GDM1 (cell line): ENCODE measurements at places on chromosomes 7 and 10.

- no peak for DNase-seq
Observed at GRCh38 chr10:62978482-62978881, 154.6 kb upstream of the NRBF2 start.

- no peak for DNase-seq
Observed at GRCh38 chr7:26988836-26989374, 106.9 kb downstream of the HOXA1 start.

- DNase-seq, result no peak
Observed at GRCh38 chr10:77577666-77578229, 59.9 kb downstream of the KCNMA1 start.

GRCh38 chr7:103870664-103871063 is 118.8 kb downstream of the RELN start:
- DNase-seq, result no peak

- DNase-seq, result no peak
Observed at GRCh38 chr7:141220263-141220880, 146.5 kb downstream of the TMEM178B start.

DNA sequence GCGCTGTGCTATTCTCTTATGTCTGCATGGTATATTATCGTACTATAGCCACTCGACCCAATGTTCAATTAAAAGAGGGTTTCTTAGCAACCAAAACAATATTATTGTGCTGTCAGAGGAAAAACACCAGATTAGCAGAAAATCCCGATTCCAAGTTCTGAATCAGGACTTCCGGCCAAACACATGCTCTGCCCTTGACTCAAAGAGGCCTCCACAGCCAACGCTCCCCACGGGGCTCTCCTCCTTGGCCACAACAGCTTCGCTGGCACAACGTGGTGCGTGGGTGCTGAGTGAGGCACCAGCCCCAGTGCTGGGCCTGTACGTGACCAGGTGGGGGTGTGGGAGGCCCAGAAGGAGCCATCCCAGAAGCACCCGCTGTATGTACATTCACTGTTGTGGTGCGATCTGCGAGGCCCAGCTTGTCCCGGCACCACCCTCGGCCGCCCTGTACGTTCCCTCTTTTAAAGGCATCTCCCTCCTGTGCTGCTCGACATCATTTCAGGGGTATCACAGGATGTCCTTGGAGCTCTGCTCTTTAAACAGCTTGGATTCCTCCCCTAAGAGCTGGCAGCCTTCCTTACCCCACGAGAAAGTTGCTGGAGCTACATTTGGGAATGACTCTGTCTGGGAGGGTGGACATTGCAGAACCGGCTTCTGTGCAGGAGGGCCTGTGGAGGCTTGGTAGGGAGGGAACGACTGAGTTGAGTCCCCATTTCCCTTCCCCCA is 736.2 kb downstream of the PARD3 start:
- DNase-seq, result no peak

DNA sequence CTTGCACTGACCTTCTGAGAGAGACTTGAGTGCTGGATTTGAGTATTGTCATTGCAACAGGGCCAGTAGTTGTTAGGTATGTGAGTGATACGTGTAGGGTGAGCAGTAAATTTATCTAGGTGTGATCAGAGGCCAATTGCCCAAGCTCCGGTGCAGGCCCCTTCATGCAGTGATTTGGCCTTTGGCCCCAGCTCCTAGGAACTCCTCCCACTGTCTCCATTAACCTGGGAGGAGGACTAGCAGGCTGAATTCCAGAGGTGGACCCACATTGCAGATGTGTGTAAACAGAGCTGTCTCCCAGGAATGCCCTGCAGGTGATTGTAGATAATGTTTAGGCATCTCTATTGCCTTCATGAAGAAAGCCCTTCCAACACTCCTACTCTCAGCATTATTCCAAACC is 19.5 kb downstream of the TCF7L2 start:
- no peak for DNase-seq

- no peak for DNase-seq
Observed at GRCh38 chr7:22231141-22231540, 125.8 kb downstream of the RAPGEF5 start.

DNA sequence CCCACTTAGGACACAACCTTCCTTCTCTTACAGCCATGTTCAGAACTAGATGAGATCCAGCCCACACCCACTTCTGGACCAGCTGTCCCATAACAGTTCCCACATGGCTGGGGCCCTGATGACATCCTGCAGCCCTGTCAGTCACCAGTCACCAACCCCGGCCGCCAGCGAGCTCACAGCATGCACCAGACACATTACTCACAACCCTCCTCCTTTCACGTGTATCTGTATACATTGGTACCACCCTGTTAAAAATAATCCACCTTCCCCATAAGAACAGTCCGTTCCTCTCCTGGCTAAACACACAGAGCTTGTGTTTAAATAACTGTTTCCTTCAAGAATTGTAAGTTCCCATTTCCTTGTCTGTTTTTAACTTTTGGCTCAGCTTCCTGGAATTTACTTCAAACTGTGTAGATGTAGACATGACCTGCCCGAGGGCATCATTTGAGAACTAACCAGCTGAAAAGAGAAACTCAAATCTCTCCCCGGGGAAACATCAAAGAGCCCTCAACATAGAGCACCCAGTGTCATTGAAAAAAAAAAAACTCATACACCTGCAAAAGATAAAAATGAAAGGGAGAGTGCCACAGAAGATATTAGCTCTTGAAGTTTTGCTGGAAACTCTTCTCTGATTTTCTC is 26.0 kb upstream of the PRLHR start:
- DNase-seq, result no peak

- no peak for DNase-seq
Observed at GRCh38 chr7:156941393-156942182, 7.9 kb upstream of the NOM1 start.

- DNase-seq, result no peak
Observed at GRCh38 chr7:128591705-128592104, 80.4 kb upstream of the GARIN1A start.

GRCh38 chr7:27199849-27200760 is at the start of gene HOXA13:
Gene HOXA13 (minus strand): TSS chr7:27200091. CDS start chr7:27200077, 14 bp downstream.
- peak; percentile 61 for DNase-seq

- DNase-seq, result no peak
Observed at GRCh38 chr10:16478801-16479200, 42.0 kb downstream of the PTER start.

DNA sequence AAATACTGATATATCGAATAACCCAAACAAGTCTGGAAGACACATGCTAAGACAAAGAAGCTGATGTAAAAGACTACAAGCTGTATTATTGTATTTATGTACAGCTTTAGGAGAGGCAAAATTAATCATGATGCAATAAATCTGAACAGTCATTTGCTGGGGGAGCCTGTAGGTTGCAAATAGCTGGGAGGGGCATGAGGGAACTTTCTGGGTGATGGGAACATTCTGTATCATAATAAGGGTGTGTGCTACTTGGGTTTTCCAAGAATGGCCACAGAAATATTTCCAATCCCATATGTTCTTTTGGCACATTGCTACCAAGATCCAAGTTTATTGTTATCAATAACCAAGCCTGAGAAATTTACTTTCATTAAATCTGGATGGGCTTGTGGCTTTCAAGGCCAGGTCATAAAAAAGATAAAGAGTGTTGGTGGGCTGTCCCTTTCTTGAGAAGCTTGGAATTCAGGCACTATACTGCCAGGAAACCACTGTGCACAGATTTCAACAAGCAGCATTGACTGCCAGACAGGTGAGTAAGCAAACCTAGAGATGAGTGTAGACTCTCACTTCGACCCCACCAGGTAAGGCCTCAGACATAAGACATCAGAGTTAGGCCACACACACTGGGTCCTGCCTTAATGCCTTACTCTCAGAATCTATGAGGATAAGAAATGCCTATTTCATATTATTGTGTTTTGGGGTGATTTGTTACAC is 629.7 kb upstream of the FZD8 start:
- no peak for DNase-seq

- no peak for DNase-seq
Observed at GRCh38 chr10:132360766-132361447, 28.9 kb downstream of the LRRC27 start.

DNA sequence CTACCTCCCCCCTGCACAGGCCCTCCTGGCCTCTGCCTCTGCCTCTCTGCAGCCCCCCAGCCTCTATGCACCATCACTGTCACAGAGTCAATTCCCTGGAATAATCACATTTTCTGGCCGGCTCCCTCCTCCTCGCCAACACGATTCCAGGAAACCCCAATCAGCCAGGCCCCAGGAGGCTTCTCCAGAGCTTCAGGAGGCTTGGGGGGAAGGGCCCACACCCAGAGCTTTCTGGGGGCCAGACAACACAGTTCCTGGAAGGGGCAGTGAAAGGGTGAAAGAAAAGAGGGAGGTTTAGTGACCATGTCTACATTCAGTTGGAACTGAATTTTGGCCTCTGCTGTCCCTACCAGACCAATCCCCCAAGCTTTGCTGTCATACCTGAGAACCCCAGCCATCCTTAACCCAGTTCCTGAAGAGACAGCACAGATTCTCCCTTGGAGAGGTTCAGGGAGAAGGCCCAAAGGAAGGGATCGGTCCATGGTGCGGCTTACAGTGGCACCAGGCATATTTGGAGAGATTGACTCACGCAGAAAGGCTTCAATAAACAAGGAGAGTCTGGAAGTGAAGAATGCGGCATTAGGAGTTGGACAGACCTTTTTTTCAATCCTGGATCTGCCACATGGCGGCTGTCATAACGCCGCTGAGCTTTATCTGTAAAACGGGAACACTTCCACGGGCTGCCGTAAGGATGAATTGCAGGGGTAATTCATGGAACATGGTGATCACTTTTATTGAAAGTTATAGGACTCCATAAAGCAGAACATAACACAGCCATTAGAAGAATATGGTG is 89.0 kb downstream of the NEURL1 start:
- DNase-seq, result no peak

- no peak for DNase-seq
Observed at GRCh38 chr10:117945651-117946050, 101.1 kb downstream of the RAB11FIP2 start.

- no peak for DNase-seq
Observed at GRCh38 chr7:19001854-19002253, 115.6 kb downstream of the TWIST1 start.

DNA sequence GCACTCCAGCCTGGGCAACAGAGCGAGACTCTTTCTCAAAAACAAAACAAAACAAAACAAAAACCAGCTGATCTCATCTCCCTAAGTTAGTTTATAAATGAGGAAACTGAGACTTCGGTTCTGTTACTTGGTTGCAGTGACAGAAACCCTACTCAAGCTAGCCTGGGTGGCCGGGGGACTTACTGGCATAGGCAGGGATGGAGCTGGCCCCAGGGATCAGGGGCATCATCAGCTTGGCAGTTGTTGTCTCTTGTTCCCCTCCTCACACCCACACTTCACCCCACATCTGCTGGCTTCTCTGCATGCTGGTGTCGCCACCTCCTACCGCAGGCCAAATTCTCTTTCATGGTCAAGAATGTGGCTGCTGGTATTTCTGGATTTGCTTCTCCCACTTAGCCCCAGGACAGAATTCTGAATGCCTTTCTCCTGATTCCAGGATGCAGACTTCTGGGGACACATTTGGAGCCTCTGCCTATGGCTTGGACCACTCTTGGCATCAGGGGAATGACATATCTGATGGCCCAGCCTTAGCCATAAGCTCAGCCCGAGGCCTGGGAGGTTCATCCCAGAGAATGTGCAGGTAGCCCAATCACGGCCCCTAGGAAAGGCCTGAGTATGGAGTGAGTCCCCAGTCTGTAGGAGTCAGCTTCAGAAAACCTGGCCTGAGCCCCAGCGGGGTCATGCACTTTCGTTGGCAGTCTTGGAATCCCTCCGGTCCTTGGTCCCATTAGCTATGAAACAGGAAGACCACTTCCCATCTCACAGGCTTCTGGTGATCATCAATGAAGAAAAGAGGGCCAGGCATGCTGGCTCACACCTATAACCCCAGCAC is 41.6 kb upstream of the CTBP2 start:
- DNase-seq, result no peak

GRCh38 chr7:32957326-32958045 is at the start of gene FKBP9:
Gene FKBP9 (plus strand): TSS chr7:32957440. CDS start chr7:32957574, 134 bp downstream.
- DNase-seq, result peak; percentile 57

GRCh38 chr7:94348142-94348541 is 46.6 kb upstream of the COL1A2 start:
- no peak for DNase-seq

DNA sequence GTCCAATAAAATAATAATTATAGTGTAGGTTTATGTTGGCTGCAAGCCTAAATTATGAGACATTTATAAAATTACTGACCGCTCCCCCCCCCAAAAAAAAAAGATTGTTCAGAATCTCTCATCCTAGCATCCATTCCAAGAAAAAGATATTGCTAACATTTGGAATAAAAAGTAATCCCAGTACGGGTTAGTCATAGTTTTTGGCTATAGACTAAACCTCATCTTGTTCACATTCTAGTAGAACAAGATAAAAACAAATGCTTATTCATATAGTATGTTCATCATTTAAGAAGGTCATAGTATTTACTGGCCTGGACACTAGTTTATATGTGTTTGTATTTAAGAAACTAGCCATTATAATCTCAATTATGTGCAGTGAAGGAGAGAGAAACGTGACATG is 44.0 kb downstream of the ADK start:
- no peak for DNase-seq

- DNase-seq, result no peak
Observed at GRCh38 chr7:45574669-45575500, 717 bp downstream of the ADCY1 start.

DNA sequence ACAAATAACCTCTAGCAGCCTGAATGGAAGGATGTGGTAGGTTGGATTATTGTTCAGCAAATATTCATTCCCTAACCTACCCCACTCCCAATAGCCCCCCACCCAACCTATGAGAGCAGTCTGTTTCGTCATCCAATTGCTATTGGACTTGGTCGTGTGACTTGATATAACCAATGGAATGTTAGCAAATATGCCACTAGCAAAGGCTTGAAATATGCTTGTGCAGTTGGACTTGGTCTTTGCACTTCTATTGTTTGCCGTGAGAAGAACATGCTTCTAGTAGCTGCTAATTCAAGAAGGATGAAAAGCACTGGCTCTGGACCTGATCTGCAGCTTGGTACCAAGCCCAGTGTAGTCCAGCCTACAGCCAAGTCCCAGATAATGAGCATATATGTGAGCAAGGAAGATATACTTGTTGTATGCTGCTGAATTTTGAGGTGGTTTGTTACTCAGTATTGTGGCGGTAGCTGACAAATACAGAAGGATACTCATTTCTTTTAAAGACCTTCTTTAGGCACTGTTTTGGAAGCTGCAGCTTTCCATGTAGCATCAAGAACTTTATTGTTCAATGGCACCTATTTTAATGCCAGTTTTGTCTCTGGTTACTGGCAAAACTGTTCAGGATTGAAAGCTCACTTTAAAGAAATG is 180.4 kb downstream of the EXOC4 start:
- DNase-seq, result no peak

GRCh38 chr10:121076776-121077715 is 225.9 kb downstream of the WDR11 start:
- no peak for DNase-seq
